ENCODE measurements at places on chromosomes 5 and 9. TPM values are rescaled to one million over a fixed set of nuclear protein-coding genes. Genes with fewer than 3 reads are reported as not detected.

GRCh38 chr5:56412601-56413379 lies 179.7 kb upstream of the ANKRD55 start:
- peak; percentile 53 for DNase-seq

DNA sequence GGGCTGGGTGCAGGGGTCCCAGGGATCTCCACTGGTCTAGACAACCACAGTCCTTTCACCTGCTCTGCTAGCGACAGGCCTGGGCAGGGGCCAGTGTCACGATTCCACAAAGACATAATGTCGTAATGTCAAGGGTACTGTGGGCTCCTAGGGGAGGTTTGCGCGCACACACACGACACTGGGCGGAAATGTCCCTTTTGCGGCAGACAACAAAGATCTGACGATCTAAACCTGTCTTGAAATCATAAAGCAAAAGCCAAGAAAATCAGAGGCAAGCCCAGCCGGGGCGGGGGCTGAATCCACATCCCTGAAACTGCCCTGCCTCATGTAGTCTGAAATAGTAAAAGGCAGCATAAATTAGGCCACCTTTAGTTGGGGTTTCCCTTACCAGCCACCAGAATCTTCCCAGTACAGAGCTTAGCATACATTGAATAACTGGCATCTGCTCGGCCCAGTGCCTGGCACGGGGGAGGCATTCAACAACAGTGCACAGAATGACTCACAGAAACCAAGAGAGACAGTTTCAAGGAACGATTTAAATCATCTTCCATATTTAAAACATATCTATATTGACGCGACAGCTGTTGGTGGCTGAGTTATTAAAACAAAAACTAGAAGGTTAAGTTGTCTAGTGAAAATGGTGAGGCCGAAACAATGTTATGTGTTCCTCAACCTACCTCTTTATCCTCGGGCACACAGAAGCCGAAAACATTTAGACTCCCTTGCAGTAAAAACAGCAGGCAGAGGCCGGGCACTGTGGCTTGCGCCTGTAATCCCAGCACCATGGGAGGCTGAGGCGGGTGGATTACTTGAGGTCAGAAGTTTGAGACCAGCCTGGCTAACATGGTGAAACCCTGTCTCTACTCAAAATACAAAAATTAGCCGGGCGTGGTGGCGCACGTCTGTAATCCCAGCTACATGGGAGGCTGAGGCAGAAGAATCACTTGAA lies 151.0 kb downstream of the MYO10 start:
- DNase-seq: no peak

GRCh38 chr5:160011471-160011870 lies 2.5 kb downstream of the TTC1 start:
- no peak for DNase-seq

DNA sequence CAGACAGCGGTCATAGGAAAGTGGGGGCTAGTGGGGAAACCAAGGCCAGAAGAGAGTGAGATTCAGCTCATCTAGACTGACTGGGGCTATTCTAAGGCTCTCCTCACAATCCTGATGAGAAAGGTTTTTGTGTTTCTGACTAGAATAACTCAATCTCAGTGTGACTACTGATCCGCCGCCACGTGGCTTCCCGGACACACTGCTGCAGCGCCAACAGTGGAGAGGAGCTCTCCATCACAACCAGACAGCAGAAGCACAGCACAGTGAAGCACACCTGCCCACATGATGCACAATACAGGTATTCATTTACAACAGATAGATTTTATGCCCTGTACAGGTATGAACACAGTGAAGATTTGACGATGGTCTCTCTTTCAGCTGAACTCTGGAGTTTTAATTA lies 25.4 kb downstream of the NREP start:
- no peak for DNase-seq

DNA sequence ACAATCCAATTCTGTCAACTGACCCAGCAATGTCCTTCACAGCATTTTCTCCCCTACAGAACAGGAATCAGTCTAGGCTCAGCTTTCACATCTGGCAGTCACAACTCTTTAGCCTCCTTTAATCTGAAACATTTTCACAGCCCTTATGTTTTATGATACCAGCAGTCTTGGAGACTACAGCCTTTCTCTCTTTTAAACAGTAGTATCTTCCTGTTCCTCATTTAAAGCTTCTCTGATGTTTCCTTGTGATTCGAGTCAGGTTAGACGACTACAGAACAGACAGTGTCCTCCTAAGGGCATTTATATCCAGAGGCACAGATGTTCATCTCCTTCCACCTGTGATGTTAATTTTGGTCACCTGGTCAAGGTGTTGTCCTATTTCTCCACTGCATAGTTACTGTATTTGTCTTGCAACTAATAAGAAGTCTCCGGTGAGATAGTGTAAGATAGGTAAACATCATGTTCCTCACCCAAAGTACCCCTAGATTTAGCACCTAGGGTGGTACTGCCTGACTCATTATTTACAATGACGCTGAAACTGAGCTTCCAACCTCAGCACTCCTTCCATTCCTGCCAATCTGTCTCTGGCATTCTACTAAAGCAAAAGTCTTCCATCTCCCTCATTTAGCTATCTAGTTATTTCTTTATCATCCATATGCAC lies 20.7 kb downstream of the TTC39B start:
- no peak for DNase-seq

GRCh38 chr5:134758176-134758503 lies 439 bp upstream of the DDX46 start:
- no peak for DNase-seq

DNA sequence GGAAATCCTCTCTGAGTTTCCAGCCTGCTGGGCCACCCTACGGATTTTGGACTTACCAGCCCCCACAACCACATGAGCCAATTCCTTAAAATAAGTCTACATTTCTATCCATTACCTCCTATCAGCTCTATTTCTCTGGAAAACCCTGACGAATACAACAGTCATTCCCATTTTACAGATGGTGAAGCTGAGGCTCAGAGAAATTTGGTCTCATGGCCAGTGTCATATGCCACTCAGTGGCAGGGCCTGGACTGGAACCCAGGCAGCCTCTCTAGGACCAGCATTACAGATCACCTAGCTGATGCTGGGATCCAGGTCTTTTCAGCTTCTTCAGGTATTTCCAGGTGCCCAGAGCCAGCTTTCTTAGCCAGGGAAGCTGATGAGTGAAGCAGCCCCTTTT lies 45.0 kb upstream of the SH3PXD2B start:
- no peak for DNase-seq

DNA sequence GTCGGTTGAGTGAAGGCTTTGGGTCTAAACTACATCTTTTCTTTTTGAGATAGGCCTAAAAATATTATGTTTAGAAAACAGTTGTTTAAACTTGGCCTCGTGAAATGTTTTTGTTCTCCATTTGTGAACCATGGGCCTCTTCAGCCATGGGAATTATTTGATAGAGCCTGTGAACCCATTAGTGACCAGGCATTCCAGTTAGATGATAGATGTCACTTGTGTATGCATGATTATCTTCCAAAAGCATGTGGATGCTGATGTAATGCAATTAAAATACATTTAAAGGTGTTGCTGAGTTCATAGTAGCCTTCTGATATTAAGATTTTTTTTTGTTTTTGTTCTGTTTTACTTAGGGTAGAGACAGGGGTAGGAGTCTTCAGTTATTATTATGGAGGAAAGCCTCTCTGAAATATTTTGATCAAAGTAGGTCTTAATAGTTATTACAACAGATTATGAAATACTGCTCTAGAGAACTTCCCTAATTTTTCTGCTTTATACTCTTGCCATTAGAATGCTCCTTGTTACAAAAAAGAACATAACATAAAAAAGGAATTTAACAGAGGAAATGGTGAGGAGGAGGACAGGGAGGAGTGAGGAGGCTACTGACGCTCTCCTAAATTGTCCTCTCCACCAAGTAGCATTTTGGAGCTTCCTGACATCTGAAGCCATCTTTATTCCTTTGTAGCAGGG lies 32.9 kb downstream of the CPEB4 start:
- DNase-seq: no peak

GRCh38 chr9:112753725-112754124 lies 3.2 kb downstream of the SNX30 start:
- DNase-seq: no peak

- no peak for DNase-seq
Observed at GRCh38 chr5:158032246-158032645, 173.3 kb upstream of the CLINT1 start.

- DNase-seq: no peak
Observed at GRCh38 chr5:83718936-83719495, 1.6 kb downstream of the HAPLN1 start.

DNA sequence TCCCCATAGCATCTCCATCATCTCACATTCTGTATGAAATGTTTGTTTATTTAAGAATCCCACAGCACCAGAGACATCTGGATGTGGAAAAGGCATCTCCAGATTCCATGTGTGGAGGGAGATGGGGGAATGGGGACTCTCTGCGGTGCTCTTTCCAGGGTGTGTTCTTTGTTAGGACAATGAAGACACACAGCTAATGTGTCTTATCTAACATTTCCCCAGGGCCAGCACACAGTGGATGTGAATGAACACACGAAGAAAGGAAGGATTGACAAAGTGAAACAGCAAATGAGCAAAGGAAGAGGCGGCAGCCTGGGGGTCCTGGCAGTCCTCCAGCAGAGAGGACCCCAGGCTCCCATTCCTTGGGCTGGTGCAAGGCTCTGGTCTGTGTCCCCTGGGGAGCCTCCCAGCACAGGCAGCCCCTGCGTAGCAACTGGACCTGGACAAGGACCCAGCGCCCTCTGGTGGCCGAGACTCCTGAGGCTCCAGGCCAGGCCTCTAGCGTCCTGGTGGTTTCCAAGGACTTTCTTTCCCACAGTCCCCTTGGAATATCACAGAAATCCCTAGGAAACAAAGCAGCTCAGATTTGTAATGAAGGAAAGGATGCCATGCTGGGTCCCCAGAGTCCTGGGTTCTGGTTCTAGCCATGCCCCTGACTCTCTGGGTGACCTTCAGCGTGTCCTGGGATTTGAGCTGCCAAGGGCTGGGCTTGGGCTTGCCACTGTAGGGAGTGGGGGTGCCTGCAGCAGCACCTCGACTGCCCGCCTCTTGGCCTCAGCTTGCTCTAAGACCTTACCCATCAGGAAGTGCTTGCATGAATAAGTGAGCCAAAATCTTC lies 3.5 kb upstream of the PDLIM7 start:
- DNase-seq: peak; percentile 97

- no peak for DNase-seq
Observed at GRCh38 chr9:109121232-109121796, 1.6 kb upstream of the TMEM245 start.

GRCh38 chr5:14327624-14328023 lies 184.5 kb downstream of the TRIO start:
- DNase-seq: no peak

- DNase-seq: no peak
Observed at GRCh38 chr5:150142185-150142958, 13.3 kb downstream of the PDGFRB start.

DNA sequence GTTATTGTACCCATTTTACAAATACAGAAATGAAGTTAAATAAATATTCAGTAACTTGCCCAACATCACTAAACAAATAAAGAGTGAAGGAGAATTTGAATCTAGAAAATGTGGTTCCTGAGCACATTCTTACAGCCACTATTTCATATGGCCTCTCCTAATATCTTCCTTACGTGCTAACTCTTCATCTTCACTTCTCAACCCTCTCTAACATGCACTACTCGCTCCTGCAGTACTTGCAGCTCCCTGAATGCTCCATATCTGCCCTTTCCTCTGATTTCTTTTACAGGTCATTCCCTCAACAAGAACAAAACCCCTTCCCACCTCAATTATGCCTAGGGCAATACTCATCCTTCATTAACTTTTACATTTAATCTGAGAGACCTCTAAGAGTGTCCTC lies 711.5 kb downstream of the CETN3 start:
- DNase-seq: no peak

- no peak for DNase-seq
Observed at GRCh38 chr5:5421149-5421960, 1.1 kb upstream of the ICE1 start.

- no peak for DNase-seq
Observed at GRCh38 chr5:171593976-171594375, 174.5 kb downstream of the FGF18 start.

DNA sequence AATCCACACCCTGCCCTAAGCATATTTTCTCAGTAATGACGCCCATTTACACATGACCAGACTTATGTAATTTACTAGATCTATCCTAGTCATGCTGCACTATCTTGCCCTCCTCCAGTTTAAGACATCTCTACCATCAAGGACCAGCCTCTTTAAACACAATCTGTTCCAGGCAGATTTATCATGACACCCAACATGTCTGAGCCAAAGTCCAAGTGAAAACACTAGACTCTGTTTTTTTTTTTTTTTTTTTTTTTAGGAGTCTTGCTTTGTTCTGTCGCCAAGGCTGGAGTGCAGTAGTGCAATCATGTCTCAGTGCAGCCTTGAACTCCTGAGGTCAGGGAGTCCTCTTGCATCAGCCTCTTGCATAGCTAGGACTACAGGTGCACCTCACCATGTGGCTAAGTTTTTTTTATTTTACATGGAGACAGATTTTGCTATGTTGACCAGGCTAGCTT lies 354.6 kb downstream of the ARRDC3 start:
- DNase-seq: no peak

Gene ACSL6
- total RNA-seq: 4.4 TPM

Gene DELE1
- 107 TPM for total RNA-seq

Gene TMEM232
- total RNA-seq: 2.9 TPM

Gene SH3GL2
- 3.1 TPM for total RNA-seq

Gene SPATA31E1
- total RNA-seq: not detected

Gene C1QTNF3
- total RNA-seq: 1.1 TPM

Gene ZNF484
- total RNA-seq: 4.5 TPM
